ENCODE measurements at places on chromosomes 6 and 20. TPM values are rescaled to one million over a fixed set of nuclear protein-coding genes. Genes with fewer than 3 reads are reported as not detected.

The GRM4 gene
- not detected for total RNA-seq

The F13A1 gene
- 2.8 TPM for total RNA-seq

The SRSF12 gene
- total RNA-seq, result 0.44 TPM

The ANKRD66 gene
- not detected for total RNA-seq

The EGFL8 gene
- 10.2 TPM for total RNA-seq

The PABPC1L gene
- total RNA-seq, result 10.0 TPM

The WFDC12 gene
- 5.1 TPM for total RNA-seq

The HSPA1L gene
- total RNA-seq, result 0.44 TPM

The RAB23 gene
- 2.4 TPM for total RNA-seq

The TMEM244 gene
- not detected for total RNA-seq

The UNC5CL gene
- 0.56 TPM for total RNA-seq

The TRIM40 gene
- total RNA-seq, result not detected

The MLN gene
- not detected for total RNA-seq

The RIPPLY2 gene
- total RNA-seq, result not detected

The DUSP15 gene
- 0.64 TPM for total RNA-seq

The BTNL2 gene
- not detected for total RNA-seq

The NNAT gene
- 0.28 TPM for total RNA-seq

The NFKBIL1 gene
- total RNA-seq, result 13.9 TPM

The ID4 gene
- total RNA-seq, result 10.2 TPM

The HLA-DRB1 gene
- 17.3 TPM for total RNA-seq

The OARD1 gene
- 17.4 TPM for total RNA-seq

The PAK5 gene
- 0.52 TPM for total RNA-seq

The HUS1B gene
- total RNA-seq, result 0.40 TPM

The VWA7 gene
- 1.6 TPM for total RNA-seq

The EYS gene
- total RNA-seq, result not detected

The TNXB gene
- 7.6 TPM for total RNA-seq

The KCNQ5 gene
- 0.96 TPM for total RNA-seq

The OR10C1 gene
- total RNA-seq, result not detected

The SLC4A11 gene
- 20.0 TPM for total RNA-seq

The MEI4 gene
- total RNA-seq, result not detected

The SALL4 gene
- total RNA-seq, result 0.44 TPM

The ORC3 gene
- total RNA-seq, result 10.4 TPM

The ZNF311 gene
- total RNA-seq, result 1.1 TPM

The EFCAB8 gene
- total RNA-seq, result 0.48 TPM

The CENPW gene
- total RNA-seq, result 43.3 TPM

The SLC22A23 gene
- 36.3 TPM for total RNA-seq

The TRIM10 gene
- total RNA-seq, result not detected

The ELOVL4 gene
- 6.8 TPM for total RNA-seq

The GPR31 gene
- not detected for total RNA-seq

The FOXQ1 gene
- total RNA-seq, result 10.0 TPM

The ULBP3 gene
- total RNA-seq, result 3.8 TPM

The CALHM6 gene
- total RNA-seq, result 0.20 TPM

The CCN6 gene
- total RNA-seq, result not detected

The CTSZ gene
- total RNA-seq, result 23.8 TPM

The ARMH2 gene
- not detected for total RNA-seq

The DEF6 gene
- total RNA-seq, result 27.3 TPM

The TOX2 gene
- 1.2 TPM for total RNA-seq
